ENCODE measurements at places on chromosomes 2 and 18. TPM values are rescaled to one million over a fixed set of nuclear protein-coding genes. Genes with fewer than 3 reads are reported as not detected.
A peak's percentile ranks its signal among the peaks of the same experiment; 100 is the strongest.

- no peak overlapping the region for H3K27ac ChIP-seq
- no peak for DNase-seq
- peaks cover 6% of the 10 kb centered on the region for H3K4me1 ChIP-seq
- no peak overlapping the region for H3K4me3 ChIP-seq
- peaks cover 55% of the 10 kb centered on the region for H3K27me3 ChIP-seq
Measured at GRCh38 chr2:70896765-70897202, 38.9 kb upstream of the ATP6V1B1 start.

AKAIN1 gene
- not detected for total RNA-seq

DNA sequence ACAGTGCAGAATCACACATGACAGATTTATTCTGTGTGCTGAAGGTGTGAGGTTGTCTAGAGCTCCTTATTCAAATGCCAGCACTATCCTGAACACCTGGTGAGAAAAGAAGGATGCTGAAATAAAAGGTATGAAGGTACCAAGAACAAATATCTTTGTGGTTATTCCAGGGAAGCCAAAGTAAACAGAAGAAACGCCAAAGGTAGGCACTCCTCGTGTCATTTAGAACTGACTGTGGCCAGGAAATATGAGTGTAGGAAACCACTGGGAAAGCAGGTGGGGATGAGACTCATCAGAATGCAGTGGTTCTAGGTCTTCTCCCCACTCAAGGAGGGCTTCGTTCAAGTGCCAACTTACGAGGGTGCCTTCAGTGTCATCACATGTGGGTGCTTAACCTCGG lies 80.8 kb downstream of the KIF5C start:
- no peak overlapping the region for H3K4me3 ChIP-seq
- no peaks in the 10 kb centered on the region for H3K27me3 ChIP-seq
- DNase-seq = no peak
- no peaks in the 10 kb centered on the region for H3K4me1 ChIP-seq
- H3K27ac ChIP-seq = no peak overlapping the region
- H3K36me3 ChIP-seq = no peaks in the 10 kb centered on the region

SKOR2 gene
- total RNA-seq = not detected

GRCh38 chr18:46574000-46574742 lies 82.8 kb downstream of the LOXHD1 start:
- no peaks in the 10 kb centered on the region for H3K36me3 ChIP-seq
- no peak overlapping the region for H3K4me3 ChIP-seq
- H3K4me1 ChIP-seq = no peaks in the 10 kb centered on the region
- H3K27ac ChIP-seq = no peak overlapping the region

GRCh38 chr2:100260712-100261620 lies 61.3 kb downstream of the LONRF2 start:
- no peaks in the 10 kb centered on the region for H3K27me3 ChIP-seq
- peak; percentile 30 for DNase-seq
- no peak overlapping the region for H3K4me3 ChIP-seq
- H3K36me3 ChIP-seq = no peaks in the 10 kb centered on the region

WDCP gene
- 4.5 TPM for total RNA-seq

CD207 gene
- 0.21 TPM for total RNA-seq

- peaks cover 37% of the 10 kb centered on the region for H3K27me3 ChIP-seq
- no peak for DNase-seq
- no peak overlapping the region for H3K27ac ChIP-seq
- no peaks in the 10 kb centered on the region for H3K36me3 ChIP-seq
Measured at GRCh38 chr18:74459889-74460288, 2.8 kb upstream of the DIPK1C start.

DNA sequence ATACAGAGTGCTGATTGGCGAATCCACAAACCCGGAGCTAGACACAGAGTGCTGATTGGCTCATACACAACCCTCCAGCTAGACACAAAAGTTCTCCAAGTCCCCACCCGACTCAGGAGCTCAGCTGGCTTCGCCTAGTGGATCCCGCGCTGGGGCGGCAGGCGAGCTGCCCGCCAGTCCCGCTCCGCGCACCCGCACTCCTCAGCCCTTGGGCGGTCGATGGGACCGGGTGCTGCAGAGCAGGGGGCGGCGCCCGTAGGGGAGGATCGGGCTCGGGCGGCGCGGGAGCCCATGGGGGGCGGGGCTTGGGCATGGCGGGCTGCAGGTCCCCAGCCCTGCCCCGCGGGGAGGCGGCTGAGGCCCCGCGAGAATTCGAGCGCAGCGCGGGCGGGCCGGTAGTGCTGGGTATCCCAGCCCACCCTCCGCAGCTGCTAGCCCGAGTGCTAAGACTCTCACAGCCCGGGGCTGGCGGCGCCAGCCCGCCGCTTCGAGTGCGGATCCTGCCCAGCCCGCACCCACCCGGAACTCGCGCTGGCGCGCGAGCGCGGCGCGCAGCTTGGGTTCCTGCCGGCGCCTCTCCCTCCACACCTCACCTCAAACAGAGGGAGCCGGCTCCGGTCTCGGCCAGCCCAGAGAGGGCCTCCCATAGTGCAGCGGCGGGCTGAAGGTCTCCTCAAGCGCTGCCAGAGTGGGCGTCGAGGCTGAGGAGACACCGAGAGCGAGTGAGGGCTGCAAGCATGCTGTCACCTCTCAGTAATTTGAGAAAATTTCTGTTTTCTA lies 75.5 kb upstream of the ATP5MC3 start:
- no peak overlapping the region for H3K4me3 ChIP-seq
- no peaks in the 10 kb centered on the region for H3K36me3 ChIP-seq
- H3K27ac ChIP-seq = no peak overlapping the region
- H3K4me1 ChIP-seq = no peaks in the 10 kb centered on the region
- H3K27me3 ChIP-seq = no peaks in the 10 kb centered on the region

DNA sequence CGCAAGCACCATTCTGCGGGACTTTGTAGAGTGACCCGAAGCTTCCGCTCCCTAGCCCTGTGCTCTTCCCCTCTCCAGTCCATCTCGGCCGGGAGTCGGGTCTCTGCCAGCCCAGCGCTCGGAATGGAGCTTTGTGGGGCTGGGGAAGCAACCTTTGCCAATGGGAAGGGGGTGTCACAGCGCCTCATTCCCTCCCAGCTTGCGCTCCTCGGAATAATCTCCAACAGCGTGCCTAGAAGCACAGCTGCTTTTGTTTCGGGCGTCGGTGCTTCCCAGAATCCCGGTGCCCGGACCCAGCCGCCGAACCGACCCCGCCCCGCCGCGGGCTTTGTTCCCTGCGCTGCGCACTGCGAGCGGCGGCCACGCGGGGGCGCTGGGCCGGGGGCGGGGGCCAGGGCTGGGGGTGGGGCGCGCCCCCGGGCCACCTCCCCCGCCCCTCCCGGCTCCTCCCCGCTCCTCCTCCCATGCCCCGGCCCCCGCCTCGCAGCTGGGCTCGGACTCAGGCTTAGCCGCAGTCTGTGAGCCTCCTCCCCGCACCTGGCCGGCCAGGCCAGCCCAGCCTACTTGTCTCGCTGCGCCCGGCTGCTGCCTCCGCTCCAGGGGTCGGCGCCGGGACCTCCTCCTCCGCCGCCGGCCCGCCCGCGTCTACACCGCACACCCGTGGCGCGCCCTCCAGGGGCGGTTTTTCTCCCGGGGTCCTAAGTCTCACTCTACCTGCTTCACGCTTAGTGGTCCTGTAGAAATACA lies 77.7 kb upstream of the SMAD2 start:
- DNase-seq = peak; percentile 77
- no peak overlapping the region for H3K27ac ChIP-seq
- no peaks in the 10 kb centered on the region for H3K27me3 ChIP-seq
- H3K4me3 ChIP-seq = peak overlapping the region; percentile 49
- H3K4me1 ChIP-seq = no peaks in the 10 kb centered on the region
- H3K36me3 ChIP-seq = no peaks in the 10 kb centered on the region

GRCh38 chr2:28358668-28359201 lies 33.9 kb upstream of the FOSL2 start:
- no peak overlapping the region for H3K4me3 ChIP-seq
- H3K4me1 ChIP-seq = peaks cover 22% of the 10 kb centered on the region
- no peaks in the 10 kb centered on the region for H3K27me3 ChIP-seq
- no peaks in the 10 kb centered on the region for H3K36me3 ChIP-seq
- no peak overlapping the region for H3K27ac ChIP-seq

- no peak overlapping the region for H3K4me3 ChIP-seq
- no peaks in the 10 kb centered on the region for H3K4me1 ChIP-seq
- no peak for DNase-seq
- H3K27ac ChIP-seq = no peak overlapping the region
- H3K36me3 ChIP-seq = no peaks in the 10 kb centered on the region
Measured at GRCh38 chr2:174772472-174772801, 8.2 kb upstream of the CHRNA1 start.

DNA sequence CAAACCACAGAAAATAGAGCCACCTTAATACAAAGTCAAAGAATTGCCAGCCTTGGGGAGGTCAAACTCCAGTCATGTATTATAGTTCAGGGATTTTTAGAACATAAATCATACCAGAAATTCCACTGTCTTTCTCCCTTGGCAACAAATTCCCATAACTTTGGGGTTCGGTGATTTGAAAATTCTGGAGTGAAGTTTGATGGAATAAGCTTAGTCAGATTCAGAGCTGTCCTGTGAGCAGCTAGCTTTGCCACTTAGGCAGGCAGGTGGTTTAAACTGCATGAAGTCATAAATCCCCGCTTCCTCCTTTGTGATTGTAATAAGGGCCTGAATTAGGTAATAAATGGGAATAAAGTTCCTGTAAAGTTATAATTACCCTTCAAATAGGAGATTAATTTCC lies 457.0 kb upstream of the HNMT start:
- H3K36me3 ChIP-seq = no peaks in the 10 kb centered on the region
- no peak for DNase-seq
- no peaks in the 10 kb centered on the region for H3K4me1 ChIP-seq
- H3K27me3 ChIP-seq = no peaks in the 10 kb centered on the region

FBXO48 gene
- total RNA-seq = 1.5 TPM

- H3K4me1 ChIP-seq = no peaks in the 10 kb centered on the region
- H3K36me3 ChIP-seq = no peaks in the 10 kb centered on the region
- no peaks in the 10 kb centered on the region for H3K27me3 ChIP-seq
- DNase-seq = no peak
Measured at GRCh38 chr2:67046591-67046990, 350.5 kb upstream of the ETAA1 start.

GRCh38 chr2:237064203-237065070 lies 21.3 kb upstream of the COPS8 start:
- H3K36me3 ChIP-seq = no peaks in the 10 kb centered on the region
- no peak for DNase-seq
- H3K4me3 ChIP-seq = no peak overlapping the region
- H3K27ac ChIP-seq = no peak overlapping the region

- no peaks in the 10 kb centered on the region for H3K36me3 ChIP-seq
- no peak overlapping the region for H3K4me3 ChIP-seq
- H3K27me3 ChIP-seq = no peaks in the 10 kb centered on the region
Measured at GRCh38 chr2:36615222-36615621, 17.3 kb upstream of the FEZ2 start.

DNA sequence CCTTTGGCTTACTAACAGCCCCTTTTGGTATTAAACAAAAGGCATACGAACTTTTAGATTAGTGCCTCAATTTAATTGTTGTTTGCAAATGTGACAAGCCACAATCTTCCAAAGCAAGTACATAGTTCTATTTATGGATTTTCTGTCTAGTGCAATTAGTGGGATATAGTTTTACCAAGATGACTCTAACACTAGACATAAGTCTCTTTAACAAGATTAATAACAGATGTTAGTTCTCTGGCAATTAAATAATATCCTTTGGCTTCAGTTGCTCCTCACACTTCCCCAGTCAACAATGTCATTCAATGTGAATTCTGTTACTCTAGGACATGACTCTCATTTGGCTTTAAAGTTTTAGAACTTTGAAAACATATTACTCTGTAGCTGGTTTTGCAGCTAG lies 16.7 kb upstream of the MC4R start:
- no peak for DNase-seq
- no peak overlapping the region for H3K27ac ChIP-seq

DNA sequence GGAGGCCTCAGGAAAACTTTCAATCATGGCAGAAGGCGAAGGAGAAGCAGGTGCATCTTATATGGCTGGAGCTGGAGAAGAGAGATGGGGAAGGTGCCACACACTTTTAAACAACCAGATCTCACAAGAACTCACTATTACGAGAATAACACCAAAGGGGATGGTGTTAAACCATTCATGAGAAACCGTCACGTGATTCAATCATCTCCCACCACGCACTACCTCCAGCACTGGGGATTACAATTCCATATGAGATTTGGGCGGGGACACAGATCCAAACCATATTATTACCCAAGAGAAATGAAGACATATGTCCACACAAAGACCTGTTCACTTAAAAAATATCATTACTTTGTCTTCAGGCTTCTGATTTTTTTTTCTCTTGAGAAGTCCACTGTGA lies 518.5 kb downstream of the DCDC2C start:
- H3K27ac ChIP-seq = no peak overlapping the region
- H3K36me3 ChIP-seq = no peaks in the 10 kb centered on the region
- H3K4me1 ChIP-seq = no peaks in the 10 kb centered on the region
- DNase-seq = no peak
- no peak overlapping the region for H3K4me3 ChIP-seq

Measured in colonic mucosa (tissue), 4 donors.